Articular chondrocyte of knee joint (primary cell): ENCODE measurements at places on chromosomes 6 and 20. TPM values are rescaled to one million over a fixed set of nuclear protein-coding genes. Genes with fewer than 3 reads are reported as not detected.

C20orf204 gene
- 1.2 and 1.4 TPM in 2 replicates for total RNA-seq

PARD6B gene
- total RNA-seq: 0.52 and 0.97 TPM in 2 replicates

HMGCLL1 gene
- 0.13 TPM in 1 of 2 replicates, not detected in the other for total RNA-seq

GABRR1 gene
- not detected in 2 replicates for total RNA-seq
